Small intestine (tissue), 16 donors: ENCODE measurements at places on chromosomes 2 and 18. TPM values are rescaled to one million over a fixed set of nuclear protein-coding genes. Genes with fewer than 3 reads are reported as not detected.

The ERBB4 gene
- 0.13 TPM for polyA plus RNA-seq

The PRSS56 gene
- polyA plus RNA-seq, result not detected

The GALNT5 gene
- 3.8 TPM for polyA plus RNA-seq

The MC2R gene
- 0.46 TPM for polyA plus RNA-seq

The CPLX4 gene
- not detected for polyA plus RNA-seq

DNA sequence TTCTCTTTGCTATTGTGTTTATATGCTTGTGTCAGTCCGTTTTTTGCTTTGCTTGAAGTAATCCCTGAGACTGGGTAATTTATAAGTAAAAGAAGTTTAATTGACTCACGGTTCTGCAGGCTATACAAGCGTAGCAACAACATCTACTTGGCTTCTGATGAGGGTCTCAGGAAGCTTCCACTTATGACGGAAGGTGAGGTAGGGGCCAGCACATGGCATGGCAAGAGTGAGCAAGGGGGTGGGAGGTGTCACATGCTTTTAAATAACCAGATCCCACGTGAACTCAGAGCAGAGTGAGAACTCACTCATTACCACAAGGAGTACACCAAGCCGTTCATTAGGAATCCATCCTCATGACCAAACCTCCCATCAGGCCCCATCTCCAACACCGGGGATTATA is 540.3 kb downstream of the TDRD15 start:
- no peaks in the 10 kb centered on the region for H3K36me3 ChIP-seq
- H3K27ac ChIP-seq, result no peak overlapping the region
- peaks cover 2% of the 10 kb centered on the region for H3K27me3 ChIP-seq
- H3K4me3 ChIP-seq, result no peak overlapping the region
- no peak for DNase-seq
- no peaks in the 10 kb centered on the region for H3K4me1 ChIP-seq

DNA sequence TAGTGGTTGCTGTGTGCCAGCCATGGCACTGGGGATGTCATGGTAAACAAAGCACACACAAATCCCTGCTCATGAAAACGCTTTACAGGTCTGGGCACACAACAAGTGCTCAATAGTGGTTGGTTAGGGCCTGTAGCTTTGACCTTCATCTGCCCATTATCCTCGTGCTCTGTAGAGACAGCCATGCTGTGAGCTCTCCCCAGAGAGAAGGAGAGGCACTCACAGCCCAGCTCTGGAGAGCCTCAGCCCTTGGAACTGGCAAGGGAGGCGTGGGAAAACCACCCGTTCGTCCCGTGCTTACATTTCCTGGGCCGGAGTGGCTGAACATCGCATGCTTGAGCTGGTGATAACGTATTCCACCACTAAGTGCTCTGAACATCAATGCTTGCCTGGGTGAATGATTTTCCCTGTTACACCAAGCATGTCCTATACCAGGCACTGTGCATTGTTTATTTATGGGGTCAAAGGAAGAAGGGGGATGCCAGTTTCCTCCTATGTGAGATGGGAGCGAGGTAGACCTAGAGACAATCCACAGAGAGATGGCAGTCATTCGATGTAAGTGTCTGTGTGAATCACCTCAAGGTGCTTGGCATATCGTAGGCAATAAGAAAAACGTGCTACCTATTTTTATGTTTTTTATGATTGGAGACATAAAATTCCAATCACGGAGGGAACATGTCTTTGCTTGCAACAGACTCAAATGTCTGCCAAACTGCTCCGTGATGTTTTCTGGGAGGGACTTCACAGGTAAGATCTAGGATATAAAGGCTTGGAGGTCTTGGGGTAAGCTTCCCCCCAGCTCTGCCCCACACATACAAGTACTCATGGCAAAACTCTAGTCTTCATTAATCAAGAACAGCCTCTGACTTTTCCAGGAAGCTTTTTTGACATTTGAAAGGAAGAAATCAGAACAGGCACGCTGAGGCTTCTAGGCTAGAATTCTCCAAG is 75.5 kb downstream of the DDX1 start:
- peaks cover 15% of the 10 kb centered on the region for H3K4me1 ChIP-seq
- H3K27me3 ChIP-seq, result no peaks in the 10 kb centered on the region
- no peaks in the 10 kb centered on the region for H3K36me3 ChIP-seq
- H3K27ac ChIP-seq, result no peak overlapping the region
- no peak overlapping the region for H3K4me3 ChIP-seq

DNA sequence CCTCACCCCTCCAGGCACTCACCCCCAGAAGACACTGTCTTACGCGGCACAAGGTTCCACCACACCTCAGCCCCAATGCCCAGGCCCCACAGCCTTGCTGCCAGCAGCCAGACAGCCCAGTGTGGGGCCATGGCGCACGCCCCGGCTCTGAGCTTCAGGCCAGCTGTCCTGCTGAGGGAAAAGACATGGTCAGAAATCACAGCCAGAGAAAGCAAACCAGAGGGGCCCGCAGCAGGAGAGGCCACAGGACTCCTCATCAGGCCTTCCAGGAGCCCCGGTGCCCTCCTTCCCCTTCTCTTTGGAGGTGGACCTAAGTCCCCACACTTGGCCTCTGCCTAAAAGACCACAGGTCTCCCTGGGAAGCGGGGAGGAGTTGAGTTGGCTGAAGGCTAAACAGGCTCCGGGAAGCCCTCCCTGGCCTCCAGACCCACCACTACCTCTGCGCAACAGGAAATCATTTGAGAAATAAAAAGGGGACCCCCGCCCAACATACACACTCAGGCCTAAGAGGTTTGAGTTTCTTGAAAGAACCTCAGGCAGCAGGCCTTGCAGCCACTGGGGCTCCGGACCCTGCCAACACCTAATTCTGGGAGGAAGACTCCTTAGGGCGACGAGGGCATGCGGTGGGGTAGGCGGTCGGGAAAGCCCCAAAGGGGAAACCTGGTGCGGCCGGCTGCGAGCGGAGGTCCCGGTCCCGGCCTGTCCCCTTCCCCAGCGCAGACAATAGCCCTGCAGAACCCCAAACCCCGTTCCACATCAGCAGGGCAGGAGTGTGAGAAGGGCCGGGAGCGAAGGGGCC is 1.9 kb downstream of the SEMA4C start:
- H3K36me3 ChIP-seq, result no peaks in the 10 kb centered on the region
- no peaks in the 10 kb centered on the region for H3K27me3 ChIP-seq
- peak overlapping the region; percentile 32 for H3K27ac ChIP-seq
- peak; percentile 55 for DNase-seq

- H3K4me1 ChIP-seq, result peaks cover 2% of the 10 kb centered on the region
- no peak overlapping the region for H3K27ac ChIP-seq
- H3K4me3 ChIP-seq, result no peak overlapping the region
- no peaks in the 10 kb centered on the region for H3K36me3 ChIP-seq
These were observed 53.6 kb upstream of the ATP8B1 start for GRCh38 chr18:57856557-57857280.

- DNase-seq, result no peak
- no peaks in the 10 kb centered on the region for H3K27me3 ChIP-seq
- no peak overlapping the region for H3K4me3 ChIP-seq
- no peaks in the 10 kb centered on the region for H3K4me1 ChIP-seq
- no peak overlapping the region for H3K27ac ChIP-seq
- no peaks in the 10 kb centered on the region for H3K36me3 ChIP-seq
These were observed 202.9 kb downstream of the NDUFA10 start for GRCh38 chr2:239822146-239822831.

GRCh38 chr2:239425631-239426030 is 24.8 kb upstream of the HDAC4 start:
- H3K27ac ChIP-seq, result no peak overlapping the region
- no peaks in the 10 kb centered on the region for H3K4me1 ChIP-seq
- no peak overlapping the region for H3K4me3 ChIP-seq

DNA sequence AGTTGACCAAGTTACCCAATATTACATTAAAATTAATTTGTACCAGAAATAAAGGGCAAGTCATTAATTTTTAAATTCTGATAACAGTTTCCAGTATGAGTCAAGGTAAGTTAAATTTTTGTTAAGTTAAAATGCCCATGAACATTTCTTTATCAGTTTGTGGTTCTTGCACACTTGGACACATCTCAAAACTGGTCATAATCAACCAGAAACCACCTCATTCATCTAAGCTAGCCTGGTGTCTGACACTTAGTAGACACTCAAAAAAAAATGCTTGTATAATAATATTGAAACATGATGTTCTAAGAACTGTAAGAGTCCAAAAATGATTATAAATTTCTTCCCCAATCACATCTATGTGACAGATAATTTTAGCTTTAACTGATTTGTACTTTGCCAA is 62.4 kb downstream of the SATB2 start:
- H3K4me1 ChIP-seq, result no peaks in the 10 kb centered on the region
- H3K27ac ChIP-seq, result no peak overlapping the region
- DNase-seq, result no peak
- no peaks in the 10 kb centered on the region for H3K27me3 ChIP-seq

- no peaks in the 10 kb centered on the region for H3K27me3 ChIP-seq
- no peak overlapping the region for H3K27ac ChIP-seq
- no peaks in the 10 kb centered on the region for H3K36me3 ChIP-seq
- H3K4me1 ChIP-seq, result peaks cover 13% of the 10 kb centered on the region
These were observed 226.1 kb downstream of the VAPA start for GRCh38 chr18:10139783-10140410.

- no peaks in the 10 kb centered on the region for H3K4me1 ChIP-seq
- H3K4me3 ChIP-seq, result no peak overlapping the region
- H3K27me3 ChIP-seq, result no peaks in the 10 kb centered on the region
- DNase-seq, result no peak
These were observed 20.7 kb upstream of the NT5C1B start for GRCh38 chr2:18610090-18610489.

DNA sequence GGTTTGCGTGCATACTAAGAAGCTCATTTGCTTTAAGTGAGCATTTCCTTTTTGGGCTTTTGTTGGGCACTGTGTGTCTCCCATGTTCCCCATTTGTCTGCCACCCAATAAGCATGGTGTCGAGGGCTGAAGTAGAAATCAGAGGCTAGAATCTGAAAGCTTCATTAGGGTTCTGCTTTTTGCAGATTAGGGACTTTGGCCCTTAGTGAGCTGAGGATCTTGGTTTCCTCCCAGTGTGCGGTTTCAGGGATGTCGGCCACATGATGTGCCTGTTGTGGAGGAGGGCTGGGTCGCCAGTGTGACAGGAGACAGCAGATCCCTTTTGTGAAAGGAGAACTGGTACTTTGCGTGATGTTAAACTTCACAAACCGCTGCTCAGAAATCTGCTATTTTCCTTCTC is 41.1 kb downstream of the PLEKHB2 start:
- no peaks in the 10 kb centered on the region for H3K27me3 ChIP-seq
- no peaks in the 10 kb centered on the region for H3K4me1 ChIP-seq
- H3K27ac ChIP-seq, result no peak overlapping the region
- H3K4me3 ChIP-seq, result no peak overlapping the region
- H3K36me3 ChIP-seq, result peaks cover 28% of the 10 kb centered on the region

DNA sequence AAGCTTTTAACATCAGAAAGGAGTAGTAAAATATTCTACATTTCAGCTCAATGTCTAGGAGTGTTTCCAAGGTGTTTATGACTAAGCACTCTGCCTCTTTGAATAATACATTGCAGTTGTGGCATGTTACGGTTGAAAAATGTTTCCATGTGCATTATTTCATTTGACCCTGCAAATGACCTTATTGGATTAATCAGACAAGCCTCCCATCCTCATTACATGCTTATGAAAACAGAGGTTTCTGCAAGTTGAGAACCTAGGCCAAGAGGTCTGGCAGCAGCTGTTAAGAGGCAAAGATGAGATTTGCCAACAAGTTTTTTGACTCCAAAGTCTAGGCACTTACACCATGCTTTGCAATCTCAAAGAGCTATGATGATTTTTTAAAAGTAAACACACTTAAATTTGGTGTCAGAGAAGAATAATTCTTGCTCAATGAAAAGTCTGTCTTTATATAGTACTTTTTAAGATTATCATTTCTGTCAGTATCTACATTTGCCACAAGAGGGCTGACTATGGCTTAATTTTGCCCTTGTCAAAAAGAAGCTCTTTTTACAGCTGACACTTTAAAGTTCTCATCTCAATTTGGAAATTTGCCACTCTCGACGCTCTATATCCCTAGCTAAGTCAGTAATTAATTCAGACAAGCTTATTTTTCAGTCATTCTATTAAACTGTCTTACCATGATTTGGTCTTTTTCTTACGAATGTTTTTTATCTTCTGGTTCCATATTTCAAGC is 260.6 kb downstream of the PAX3 start:
- H3K4me1 ChIP-seq, result no peaks in the 10 kb centered on the region
- DNase-seq, result no peak
- no peak overlapping the region for H3K4me3 ChIP-seq
- H3K27me3 ChIP-seq, result no peaks in the 10 kb centered on the region
- H3K36me3 ChIP-seq, result no peaks in the 10 kb centered on the region

DNA sequence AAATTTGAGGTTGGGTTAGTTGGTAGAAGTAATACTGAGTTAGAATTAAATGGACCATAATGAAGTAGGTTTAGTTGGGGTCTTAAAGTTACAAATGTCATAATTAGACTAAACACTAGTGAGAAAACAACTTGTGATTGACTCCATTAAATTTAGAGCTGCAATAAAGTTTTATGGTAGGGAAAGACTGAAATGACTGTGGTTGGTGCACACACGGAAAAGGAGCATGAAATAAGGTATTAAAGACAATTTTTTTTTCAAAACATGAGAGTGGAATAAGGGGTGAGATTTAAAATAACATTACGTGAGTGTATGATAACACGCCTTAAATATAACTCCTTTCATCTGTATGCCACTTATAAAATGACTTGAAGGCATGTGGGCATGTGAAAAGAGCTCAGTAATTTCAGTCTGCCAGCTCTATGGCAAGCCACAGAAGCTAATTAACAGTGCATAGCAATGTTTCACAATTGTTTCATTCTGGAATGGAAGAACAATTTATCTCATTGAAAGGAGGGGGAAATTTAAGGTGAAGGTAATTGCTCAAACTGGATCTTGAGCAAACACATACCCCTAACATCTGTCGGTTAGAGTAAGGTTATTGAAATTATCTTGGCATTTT is 1.4 kb downstream of the FRZB start:
- no peaks in the 10 kb centered on the region for H3K27me3 ChIP-seq
- no peaks in the 10 kb centered on the region for H3K36me3 ChIP-seq
- no peak overlapping the region for H3K27ac ChIP-seq

DNA sequence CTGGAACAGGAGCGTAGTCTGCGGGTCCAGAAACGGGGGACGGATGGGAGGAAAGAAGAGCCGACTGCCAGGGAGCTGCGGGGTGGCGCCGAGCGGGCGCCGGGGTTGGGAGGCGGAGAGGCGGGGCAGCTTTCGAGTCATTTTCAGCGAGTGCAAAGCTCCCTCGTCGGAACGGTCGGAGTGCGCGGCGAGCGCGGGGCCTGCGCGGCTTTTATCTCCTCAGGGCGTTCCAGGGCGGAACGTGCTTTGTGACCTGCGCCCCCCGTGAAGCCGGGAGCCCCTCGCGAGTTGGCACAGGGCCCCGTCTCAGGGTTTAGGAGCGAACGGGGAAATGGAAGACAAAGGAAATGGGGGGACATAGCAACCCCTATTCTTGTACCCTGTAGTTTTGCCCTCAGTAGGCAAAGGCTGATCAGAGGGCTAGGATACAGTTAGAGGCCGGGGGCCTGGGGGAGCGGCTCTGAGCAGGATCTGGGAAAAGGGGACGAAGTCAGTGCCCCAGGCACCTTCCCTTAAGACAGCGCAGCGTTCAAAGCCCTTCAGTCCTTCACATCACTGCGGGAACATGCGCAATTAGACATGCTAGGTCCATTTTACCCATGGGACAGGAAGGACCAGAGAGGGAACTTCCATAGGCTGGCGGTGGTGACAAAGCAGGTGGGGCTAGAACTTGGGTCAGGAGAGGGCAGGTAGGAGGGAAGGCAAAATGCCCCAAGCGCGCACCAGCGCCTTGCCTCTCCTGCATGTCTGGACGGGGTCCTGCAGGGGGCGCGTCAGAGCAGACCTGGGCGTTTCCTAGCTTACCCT is 60.1 kb upstream of the IL1RL1 start:
- peak overlapping the region; percentile 44 for H3K4me3 ChIP-seq
- H3K36me3 ChIP-seq, result no peaks in the 10 kb centered on the region
- peak; percentile 49 for DNase-seq
- H3K4me1 ChIP-seq, result no peaks in the 10 kb centered on the region
- peaks cover 6% of the 10 kb centered on the region for H3K27me3 ChIP-seq

- H3K27me3 ChIP-seq, result no peaks in the 10 kb centered on the region
- no peaks in the 10 kb centered on the region for H3K4me1 ChIP-seq
- H3K4me3 ChIP-seq, result no peak overlapping the region
- no peaks in the 10 kb centered on the region for H3K36me3 ChIP-seq
These were observed 158.0 kb downstream of the ALK start for GRCh38 chr2:29763371-29763770.
